ENCODE measurements at places on chromosomes 13 and 19.

- no peak for DNase-seq
These were observed 332.0 kb downstream of the GPC6 start for GRCh38 chr13:93558637-93559036.

- no peak for DNase-seq
These were observed 67.8 kb downstream of the DGKH start for GRCh38 chr13:42116225-42116624.

GRCh38 chr19:28466107-28467045, 746.6 kb downstream of the UQCRFS1 start:
- no peak for DNase-seq

DNA sequence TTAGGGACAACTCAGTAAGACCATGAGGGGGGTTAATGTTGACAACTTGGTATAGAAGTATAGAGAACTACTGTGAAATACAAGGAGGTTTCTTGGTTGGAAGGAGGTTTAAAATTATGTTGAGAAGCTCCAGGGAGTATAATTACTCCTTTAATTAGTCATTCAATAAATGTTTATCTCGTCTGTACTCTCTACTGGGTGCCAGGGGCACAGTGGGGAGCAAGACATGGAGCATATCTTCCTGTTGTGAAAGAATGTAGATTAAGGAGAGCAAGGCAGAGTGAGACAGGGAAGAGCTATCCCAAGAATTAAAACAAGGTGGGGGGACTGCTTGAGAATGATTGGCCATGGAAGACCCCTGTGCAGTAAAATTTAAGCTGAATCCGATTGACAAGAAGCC, 33.7 kb upstream of the TDRD3 start:
- DNase-seq: no peak

GRCh38 chr13:71252184-71252704, 614.8 kb downstream of the DACH1 start:
- no peak for DNase-seq

DNA sequence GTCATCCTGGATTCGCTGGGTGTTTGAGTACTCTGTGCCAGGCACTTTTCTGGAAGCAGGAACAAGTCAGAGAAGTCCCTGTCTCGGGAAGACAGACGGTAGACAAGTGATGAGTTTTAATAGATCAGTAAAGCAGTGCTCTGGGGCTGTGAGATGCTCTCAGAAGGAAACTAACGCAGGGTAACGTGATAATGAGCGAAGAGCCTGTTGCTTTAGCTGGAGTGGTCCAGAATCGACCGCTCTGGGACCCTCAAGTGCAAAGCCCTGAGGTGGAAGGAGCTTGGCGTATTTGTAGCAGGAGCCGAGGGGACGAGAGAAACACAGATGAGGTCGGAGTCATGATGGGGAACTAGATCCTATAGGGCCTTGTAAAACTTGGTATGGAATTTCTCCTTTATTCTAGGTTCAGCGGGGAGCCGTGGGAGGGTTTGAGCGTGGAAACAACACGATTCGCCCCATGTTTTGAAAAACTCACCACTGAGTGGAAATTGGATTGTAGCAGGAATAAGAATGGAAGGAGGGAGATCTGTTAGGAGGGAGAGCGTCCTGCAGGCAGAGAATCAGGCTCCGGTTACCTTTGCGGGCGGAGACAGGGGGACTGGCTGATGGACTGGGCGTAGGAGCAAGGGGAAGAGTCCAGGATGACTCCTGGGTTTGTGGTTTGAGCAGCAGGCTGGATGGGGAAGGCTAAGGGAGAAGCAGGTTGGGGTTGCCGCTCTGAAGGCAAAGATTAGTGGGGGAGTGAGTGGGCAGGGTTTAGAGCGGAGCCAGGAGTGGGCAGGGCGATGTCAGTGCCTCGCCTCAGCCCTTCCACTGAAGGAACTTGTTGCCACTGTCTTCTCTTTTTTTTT, 763 bp downstream of the POLD1 start:
- no peak for DNase-seq

- DNase-seq: no peak
These were observed 166.4 kb upstream of the SOX1 start for GRCh38 chr13:111900390-111901131.

DNA sequence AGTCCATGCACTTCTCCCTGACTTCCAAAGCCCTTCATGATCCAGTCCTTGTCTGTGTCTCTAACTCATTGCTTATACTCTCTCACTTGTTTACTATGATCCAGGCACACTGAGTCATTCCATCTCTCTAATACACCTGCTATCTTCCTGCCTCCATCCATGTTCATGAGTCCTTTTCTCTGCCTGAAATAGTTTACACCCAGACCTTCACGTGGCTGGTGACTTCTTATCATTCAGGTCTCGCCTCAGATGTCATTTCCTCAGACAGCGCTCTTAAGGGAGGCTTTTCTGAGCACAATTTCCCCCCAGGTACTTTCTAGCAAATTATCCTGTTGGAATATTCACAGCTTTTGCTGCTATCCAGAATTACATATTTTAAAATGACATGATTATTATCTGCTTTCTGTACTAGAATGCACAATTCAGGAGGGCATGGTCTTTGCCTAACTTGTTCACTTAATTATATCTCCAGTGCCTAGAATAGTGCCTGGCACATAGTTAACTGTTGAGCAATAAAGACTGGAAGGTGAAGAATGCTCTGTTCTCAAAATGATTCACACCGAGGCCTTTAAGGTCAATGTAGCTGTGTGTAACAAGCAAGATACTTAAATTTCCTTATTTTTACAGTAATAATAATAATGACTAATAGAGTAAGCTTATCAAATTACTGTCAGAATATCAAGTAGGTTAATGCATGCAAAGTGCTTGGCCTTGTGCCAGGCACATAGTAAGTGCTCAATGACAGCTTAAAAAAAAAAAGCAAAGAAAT, 183.7 kb upstream of the SPRY2 start:
- DNase-seq: no peak

GRCh38 chr13:29936051-29936813, 85.8 kb upstream of the UBL3 start:
- DNase-seq: peak; percentile 10

GRCh38 chr13:21522847-21523246, 63.7 kb upstream of the ZDHHC20 start:
- no peak for DNase-seq

DNA sequence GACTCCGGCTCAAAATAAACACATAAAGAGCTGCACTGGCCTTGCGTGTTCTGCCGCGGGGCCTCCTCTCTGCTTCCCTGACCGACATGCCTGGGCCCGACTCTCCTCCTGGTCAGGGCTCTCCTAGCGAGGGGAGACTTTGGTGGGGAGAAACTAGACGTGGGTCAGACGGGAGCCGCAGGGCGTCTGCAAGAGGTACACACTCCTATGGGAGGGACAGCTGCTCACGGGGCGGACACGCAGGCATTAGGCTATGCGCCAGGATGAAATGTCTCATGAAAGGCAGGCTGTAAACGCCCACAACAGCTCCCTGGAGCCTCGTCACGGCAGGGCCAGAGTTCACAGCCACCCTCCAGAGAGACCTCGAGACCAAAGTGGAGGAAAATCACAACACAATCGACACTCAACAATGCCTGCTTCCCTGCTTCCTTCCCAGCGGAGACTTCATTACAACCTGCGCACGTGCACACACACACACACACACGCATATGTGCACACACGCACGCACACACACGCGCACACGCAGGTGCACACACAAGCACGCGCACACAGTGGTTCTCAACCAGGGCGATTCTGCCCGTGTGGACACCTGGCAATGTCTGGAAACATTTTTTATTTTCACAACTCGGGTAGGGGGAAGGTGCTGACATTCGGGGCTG, 5.8 kb downstream of the SLC39A3 start:
- DNase-seq: no peak

GRCh38 chr13:20525601-20526544, at the start of gene CRYL1:
TSS of gene CRYL1 (minus strand) at chr13:20525857. CDS start at chr13:20525794, 63 bp downstream.
- peak; percentile 82 for DNase-seq

GRCh38 chr13:94548382-94548781, 47.6 kb downstream of the TGDS start:
- no peak for DNase-seq

DNA sequence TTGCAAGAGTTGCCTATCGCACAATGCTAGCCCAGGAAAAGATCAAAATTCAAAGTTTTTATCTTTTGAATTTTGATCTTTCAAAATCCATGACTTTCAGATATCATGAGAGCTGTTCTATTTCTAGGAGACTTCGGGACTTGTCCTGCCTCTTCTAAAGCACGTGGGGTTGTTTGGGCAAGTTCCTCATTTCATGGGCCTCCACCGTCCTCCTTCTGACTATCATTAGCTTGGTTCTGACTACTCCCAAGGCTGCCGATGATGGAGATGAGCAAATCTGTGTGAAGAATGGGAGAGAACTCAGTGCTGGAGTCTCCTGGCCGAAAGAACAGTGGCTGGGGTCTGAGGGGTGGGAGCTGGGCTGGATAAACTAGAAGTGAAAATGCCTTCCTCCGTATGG, 86.5 kb downstream of the COL4A1 start:
- DNase-seq: no peak

GRCh38 chr19:13613447-13613846, 107.2 kb upstream of the CACNA1A start:
- no peak for DNase-seq

DNA sequence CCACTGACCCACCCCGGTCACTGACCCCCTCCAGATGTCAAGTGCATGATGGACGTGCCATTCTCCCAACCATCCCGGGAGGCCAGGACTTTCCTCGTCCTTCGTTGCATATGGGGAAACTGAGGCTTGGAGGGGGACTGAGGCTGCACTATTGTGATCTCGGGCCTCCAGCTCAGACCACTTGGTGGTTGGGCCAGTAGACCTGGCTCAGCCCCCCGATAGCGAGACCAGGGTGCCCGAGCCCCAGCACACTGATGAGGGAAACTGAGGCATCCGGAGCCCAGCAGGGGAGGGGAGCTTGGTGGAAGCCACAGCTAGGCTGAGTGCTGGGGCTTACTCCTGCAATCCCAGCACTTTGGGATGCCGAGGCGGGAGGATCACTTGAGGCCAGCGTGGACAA, 10.4 kb downstream of the EFNA2 start:
- no peak for DNase-seq

DNA sequence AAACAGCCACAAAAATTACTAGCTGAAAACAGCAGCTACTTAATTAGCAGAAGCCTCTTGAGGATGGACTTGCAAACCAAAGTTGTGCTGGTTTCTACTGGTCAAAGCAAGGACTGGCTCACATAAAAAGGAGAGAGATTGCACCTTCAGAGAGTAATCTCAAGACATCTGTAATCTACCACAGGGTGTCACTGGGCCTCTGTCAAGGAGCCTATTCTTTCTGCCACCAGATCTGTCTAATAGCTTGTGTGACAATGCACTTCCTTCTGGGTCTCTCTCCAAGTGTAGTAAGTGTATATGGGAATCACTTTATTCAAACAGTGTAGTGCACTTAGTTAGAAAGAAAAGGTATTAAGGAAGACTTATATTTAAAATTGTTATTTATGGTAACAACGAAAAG, 24.4 kb upstream of the ZNF561 start:
- DNase-seq: no peak

DNA sequence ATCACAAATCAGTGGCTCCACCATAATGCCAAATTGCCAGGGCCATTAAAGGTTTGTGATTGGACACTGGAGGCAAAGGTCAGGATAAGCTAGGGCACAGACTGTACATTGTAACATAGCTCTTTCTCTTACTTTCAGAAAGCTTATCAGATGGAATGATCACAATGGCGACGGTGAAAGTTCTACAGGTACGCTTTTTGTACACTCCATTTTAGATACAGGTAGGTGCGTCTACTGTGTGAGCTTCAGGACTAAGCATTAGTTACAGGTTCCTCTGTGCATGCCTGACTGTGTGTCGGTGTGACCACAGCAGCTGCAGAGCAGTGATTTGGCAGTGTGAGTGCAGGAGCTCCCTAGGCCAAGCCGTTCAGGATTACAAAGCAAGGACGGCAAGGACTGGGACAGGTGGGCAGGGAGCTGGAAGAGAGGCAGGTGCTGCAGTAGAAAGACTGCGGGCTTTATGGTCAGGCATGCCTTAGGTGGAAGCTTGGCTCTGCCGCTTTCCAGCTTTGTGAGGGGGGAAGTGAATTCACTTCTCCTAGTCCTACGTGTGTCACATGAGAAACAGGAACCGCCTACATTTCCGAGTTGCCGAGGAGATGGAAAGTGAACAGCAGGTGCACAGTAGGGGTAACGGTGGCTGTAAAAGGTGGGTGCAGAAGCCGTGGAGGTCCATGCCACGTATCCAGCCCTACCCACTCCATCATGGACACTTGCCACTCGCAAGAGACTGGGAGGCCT, 49.6 kb downstream of the MRPL57 start:
- DNase-seq: no peak

DNA sequence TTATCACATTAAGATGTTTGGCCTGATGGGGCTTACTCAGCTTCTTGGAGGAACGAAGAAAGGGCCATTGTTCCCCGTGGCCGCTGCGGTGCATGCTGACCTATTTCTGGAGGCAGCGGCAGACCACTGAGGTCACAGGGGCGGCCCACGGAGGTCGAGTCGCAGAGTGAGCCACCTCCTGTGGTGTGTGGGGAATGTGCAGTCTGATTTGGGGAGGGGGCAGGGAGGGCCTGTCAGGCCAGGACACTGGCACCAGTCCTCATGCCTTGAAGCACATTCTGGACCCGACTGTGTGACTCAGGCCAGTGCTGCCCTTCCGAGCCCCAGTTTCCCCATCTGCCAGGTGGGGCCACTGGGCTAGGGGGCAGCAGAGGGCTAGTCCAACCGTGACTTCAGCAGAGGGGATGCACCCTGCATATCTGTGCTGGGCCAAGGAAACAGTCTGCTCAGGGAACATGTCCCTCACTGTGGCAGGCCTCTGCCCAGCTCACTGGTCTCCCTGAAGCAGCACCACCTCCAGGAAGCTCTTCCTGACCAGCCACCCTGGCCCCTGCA, 6.3 kb downstream of the SLC7A10 start:
- DNase-seq: no peak

GRCh38 chr19:55289117-55289796, 5.5 kb downstream of the BRSK1 start:
- no peak for DNase-seq

GRCh38 chr13:93765062-93765461, 538.5 kb downstream of the GPC6 start:
- DNase-seq: no peak

- DNase-seq: peak; percentile 71
These were observed 19.0 kb upstream of the LEUTX start for GRCh38 chr19:39759457-39760184.

DNA sequence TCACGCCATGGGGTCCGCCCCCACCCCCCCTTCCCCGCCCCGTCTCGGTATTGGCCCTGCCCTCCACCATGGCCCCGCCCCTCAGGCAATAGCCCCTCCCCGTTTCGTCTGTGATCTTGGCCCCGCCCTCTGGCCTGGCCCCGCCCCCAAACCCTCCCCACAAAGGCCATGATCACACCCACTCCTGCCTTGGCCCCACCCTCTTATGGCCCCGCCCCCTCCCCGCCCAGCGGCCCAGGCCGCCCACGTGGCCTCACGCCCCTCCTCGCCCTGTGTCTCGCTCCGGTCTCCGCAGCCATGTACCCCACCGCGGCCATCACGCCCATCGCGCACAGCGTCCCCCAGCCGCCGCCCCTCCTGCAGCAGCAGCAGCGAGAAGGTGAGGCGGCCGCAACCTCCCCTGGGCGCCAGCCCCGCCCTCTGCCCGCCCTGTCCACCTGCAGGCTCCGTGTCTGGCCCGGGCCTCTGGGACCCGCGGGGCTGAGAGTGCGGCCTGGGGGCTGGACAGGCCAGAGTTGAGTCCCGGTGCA, 61.3 kb downstream of the CELF5 start:
- peak; percentile 38 for DNase-seq

GRCh38 chr19:30802424-30803013, 430.3 kb downstream of the ZNF536 start:
- DNase-seq: no peak
